ENCODE measurements at places on chromosomes 7 and 10.

DNA sequence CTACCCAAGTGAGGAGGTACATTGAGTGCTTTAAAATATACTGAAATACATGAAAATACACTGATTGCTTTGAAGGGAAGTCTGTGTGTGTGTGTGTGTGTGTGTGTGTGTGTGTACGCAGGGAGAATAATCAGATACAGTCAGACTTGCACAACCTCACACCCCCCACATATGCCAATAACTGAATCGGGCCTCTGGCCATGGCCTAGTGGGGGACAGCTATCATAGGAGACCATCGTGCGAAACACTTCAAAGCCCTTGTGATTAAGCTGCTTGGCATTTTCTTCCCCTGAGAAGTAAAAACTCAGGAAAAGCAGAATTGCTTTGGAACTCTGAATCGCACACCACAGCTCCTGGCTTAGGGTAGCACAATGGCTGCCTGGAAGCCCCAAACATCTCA, 135.1 kb downstream of the C10orf105 start:
- no peak for DNase-seq

- DNase-seq = no peak
Observed at GRCh38 chr10:16271571-16271970, 165.2 kb upstream of the PTER start.

DNA sequence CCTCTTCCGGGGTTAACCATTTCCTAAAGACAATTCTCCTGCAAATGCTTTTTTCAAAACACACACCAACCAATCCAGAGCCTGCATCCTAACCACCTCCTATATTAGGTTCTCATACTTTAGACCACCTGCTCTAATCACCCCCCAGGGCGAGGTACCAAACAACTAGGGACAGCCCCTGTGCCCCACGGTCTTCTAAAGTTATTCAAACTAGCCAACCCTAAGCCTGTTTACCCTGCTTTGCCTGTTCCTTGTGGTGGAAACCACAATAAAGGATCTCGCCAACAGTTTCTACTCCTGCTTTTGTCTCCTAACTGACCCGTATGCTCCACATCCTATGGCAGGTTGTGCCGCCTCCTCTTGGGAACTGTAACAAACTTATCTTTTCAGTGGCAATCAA, 21.1 kb downstream of the SP4 start:
- DNase-seq = no peak

- peak; percentile 83 for DNase-seq
Observed at GRCh38 chr7:39650676-39651075, 27.3 kb downstream of the RALA start.

DNA sequence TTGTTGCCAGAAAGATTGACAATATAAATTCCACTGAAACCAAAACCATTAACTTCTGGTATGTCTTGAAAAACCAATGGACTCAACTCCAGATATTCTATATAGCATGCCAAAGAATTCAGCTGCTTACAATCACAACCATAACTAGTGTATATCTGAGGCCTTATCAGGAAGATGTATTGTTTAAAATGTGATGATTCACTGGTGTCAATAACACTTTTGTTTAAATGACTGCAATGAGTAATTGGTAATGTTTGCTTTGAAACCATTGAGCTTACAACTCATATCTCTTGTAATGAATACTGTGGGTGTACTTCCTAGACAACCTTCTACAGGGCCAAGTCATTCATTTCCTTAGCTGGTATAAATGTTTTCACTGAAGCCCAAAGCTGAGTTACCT, 727.9 kb upstream of the KCND2 start:
- DNase-seq = no peak

- DNase-seq = no peak
Observed at GRCh38 chr7:92827464-92828120, 8.8 kb downstream of the CDK6 start.

GRCh38 chr7:70237831-70238575, 639.7 kb downstream of the AUTS2 start:
- DNase-seq = no peak

DNA sequence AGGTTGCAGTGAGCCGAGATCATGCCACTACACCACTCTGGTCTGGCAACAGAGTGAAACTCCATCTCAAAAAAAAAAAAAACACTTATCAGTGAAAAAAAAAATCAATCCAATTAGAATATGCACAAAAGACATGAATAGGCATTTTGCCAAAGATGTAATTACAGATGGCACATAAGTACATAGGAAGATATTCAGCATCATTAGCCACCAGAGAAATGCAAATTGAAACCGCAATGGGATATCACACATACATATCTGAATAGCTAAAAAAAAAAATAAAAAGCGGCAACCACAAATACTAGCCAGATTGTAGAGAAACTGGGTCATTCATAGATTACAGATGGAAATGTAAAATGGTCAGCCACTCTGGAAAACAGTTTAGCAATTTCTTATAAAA, 1310.8 kb downstream of the XPNPEP1 start:
- DNase-seq = no peak

DNA sequence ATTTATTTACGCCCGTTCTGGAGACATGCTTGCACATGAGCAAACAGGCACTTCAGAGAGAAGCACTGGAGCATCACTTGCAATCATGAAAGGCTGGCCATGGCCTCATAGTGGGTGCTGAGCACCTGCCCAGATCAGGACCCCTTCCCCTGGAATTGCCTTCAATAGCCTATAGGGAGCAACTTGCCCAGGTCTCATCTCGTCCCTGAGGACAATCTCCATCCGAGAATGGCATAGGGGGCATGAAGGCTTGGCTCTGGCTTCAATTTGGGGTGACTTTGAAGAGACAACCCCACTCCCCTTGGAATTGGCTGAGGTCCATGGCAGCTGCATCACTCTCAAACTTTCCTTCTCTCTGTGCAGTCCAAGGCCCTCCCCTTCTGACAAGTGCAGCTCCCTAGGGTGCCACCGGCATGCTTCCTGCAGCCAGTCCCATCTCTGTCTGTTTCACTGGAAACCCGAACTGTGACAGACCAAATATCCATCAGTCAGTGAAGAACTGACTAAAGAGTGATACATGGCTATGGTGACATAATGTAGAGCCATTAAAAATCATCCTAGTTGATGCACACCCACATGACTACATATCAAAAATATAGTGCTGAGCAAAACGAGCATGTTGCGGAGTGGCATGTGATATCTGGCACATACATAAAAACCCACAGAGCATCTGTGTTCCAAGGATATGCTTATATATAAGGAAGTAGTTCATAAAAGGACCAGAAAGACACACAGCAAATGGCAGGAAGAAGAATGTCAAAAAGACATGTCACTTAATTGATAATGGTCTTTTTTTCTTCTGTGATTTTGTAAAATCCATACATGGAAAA, 12.4 kb downstream of the GDF2 start:
- no peak for DNase-seq

- DNase-seq = no peak
Observed at GRCh38 chr7:98674881-98675280, 57.8 kb downstream of the NPTX2 start.

DNA sequence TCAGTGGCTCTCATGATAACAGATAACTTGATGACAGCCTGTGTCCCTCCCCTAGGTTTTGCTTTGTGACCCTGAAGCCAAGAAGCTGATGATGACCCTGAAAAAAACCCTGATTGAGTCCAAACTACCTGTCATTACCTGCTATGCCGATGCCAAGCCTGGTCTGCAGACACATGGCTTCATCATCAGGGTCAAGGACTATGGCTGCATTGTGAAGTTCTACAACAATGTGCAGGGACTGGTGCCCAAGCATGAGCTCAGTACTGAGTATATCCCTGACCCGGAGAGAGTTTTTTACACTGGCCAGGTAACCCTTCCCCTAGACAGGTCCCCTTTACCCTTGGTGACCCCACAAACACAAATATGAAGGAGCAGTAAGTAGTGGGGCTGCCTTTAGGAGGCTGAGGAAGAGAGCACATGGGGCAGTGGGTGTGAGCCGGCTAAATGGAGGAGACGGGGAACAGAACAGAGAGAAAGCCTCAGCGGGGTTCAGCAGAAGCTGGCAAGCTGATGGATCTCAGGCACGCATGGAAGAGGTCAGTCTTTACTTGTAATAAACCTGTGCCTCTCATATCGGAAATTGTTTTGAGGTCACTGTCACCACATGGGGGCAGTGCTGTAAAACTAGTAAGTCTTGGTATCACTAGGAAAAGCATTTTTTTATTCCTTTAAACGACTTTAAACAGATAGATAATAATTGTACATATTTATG, 20.2 kb downstream of the PDCD11 start:
- peak; percentile 24 for DNase-seq

DNA sequence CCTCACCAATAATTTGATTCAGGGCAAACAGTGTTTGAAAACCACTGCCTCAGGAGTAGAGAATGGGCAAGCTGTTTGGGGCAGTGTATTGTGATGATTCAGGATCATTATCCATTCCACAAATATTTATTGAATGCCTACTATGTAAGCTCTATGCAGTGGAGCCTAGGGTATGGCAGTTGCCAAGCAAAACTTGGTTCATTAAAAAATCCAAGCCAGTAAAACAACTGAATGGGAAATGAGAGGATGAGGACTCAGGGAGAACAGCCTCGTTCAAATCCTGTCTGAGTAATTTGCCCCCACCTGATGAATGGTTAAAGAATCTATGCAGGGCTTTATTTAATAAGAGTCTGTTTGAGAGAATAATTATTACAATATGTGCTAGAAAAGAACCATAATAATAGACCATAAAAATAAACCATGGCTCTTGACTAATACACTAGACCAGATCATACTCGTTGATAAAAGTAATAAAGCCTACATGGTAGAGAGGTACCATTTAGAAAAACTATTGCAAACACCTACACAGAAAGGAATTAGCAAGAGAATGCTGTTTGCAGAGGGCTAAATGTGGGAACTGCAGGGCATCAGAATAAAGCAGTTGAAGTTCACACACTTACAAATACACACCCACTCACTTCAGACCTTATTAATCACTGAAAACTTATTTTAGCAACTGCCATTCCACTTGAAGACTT, 71.7 kb downstream of the CREB5 start:
- peak; percentile 80 for DNase-seq

DNA sequence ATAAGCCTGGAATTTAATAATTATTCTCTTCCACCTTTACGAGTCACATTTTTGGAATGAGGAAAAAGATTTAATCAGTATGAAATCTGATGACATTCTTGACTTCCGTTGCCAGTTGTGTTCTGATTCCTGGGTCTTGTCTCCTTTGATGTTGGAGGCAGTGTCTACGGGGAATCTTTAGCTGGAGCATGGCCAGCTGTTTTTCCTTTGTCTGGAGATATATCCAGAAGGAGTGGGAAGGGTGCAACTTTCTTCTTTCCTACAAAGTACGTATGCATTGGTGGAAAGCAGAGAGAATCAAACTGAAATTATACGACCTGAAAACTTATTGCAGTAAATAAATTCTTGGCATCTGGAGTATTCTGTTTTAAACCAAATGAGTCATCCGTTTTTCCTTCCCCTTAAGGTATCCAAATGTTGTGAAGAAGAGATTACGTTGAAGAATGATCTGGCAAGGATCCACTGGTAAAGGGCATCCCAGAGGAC, 6.9 kb upstream of the GNG11 start:
- no peak for DNase-seq

DNA sequence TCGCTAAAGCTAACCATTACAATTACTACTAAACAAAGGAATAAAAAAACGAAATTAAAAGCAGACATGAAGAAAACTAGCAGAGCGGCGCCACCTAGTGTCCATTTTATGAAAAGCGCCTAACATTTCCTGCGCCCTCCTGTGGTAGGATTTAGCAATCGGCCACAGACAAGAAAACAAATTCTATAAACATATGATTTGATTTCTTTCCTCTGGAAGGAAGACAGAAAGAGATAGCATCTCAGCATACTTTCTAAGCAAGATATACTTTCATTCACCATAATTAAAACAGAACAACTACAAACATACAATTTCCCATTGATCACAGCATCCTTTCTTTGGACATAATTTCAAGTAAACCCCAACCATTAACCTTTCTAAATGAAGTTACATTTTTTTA, 337.7 kb upstream of the NPVF start:
- peak; percentile 11 for DNase-seq

- DNase-seq = no peak
Observed at GRCh38 chr7:93592588-93593266, 18.2 kb upstream of the CALCR start.

GRCh38 chr7:34165927-34166550, 260.7 kb downstream of the BMPER start:
- DNase-seq = no peak

DNA sequence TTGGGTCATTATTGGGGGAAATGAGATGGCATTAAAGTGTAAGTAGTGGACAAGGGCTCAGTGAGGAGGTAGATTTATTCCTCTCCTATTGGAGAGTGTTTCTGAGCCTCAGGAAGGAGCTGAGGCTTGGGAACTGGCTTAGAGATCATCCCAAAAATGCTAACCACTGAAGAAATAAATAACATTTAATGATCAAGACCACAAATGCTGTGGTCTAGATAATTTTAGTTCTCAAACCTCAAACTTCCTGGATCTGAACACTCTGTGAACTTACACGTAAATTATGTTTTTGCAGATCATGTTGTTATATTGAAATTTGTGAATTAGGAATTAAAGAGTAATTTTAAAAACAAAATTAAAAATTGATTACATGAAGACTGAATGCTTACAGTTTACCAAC, 27.3 kb downstream of the MDFIC start:
- DNase-seq = peak; percentile 42

GRCh38 chr10:129869596-129870473, 94.2 kb downstream of the EBF3 start:
- no peak for DNase-seq

- no peak for DNase-seq
Observed at GRCh38 chr10:122561212-122561611, 658 bp downstream of the DMBT1 start.

- DNase-seq = no peak
Observed at GRCh38 chr7:66233638-66234037, 28.5 kb downstream of the TPST1 start.

GRCh38 chr7:82098414-82098813, 328.6 kb upstream of the HGF start:
- DNase-seq = no peak

DNA sequence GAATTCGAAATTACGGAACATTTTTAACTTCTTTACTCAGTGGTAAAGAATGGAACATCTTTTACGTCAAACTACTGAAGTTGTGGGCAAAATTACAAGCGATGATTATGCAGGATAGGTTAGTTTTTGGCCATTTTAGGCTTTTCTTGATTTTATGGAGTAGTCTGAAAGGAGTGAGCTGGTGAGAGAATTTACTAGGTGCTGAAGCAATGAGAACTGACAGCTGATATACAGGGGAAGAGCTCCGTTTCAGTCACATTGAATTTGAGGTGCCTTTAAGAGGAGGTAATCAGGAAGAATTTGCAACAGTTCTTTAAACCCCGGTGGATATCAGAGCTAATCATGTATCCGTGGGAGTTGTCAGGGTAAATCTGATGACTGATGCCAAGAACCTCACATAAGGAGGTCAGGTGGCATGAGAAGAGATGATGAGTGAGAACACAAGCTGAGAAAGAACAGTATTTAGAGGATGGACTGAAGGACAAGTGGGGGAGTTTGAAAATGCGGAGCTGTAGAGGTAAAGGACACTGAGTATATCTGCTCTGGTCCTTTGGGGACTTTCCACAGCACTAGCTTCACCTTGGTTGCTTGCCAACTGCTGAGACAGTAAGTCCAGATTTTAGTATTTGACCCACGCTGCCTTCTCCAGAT, 104.3 kb downstream of the AHR start:
- DNase-seq = no peak
